ENCODE measurements at places on chromosomes 2 and 18.

DNA sequence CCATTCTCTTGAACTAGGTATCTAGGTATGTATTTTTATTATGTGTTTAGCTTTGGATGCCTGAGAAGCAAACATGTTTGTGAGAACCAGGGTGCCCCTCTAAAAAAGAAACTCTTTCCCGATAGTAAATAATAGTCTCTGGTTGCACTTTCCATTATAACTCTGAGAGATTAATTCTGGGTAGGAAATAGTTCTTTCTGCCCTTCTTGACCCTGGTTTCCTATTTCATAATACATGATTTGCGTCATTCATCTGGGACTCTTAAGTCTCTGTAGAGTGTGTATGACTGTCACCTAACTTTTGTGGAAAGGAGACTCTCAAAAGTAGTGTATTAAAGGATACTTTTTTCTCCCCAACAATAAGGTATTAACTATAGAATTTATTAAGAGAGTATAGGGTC, 31.5 kb downstream of the ACSL3 start:
- no peak for DNase-seq

DNA sequence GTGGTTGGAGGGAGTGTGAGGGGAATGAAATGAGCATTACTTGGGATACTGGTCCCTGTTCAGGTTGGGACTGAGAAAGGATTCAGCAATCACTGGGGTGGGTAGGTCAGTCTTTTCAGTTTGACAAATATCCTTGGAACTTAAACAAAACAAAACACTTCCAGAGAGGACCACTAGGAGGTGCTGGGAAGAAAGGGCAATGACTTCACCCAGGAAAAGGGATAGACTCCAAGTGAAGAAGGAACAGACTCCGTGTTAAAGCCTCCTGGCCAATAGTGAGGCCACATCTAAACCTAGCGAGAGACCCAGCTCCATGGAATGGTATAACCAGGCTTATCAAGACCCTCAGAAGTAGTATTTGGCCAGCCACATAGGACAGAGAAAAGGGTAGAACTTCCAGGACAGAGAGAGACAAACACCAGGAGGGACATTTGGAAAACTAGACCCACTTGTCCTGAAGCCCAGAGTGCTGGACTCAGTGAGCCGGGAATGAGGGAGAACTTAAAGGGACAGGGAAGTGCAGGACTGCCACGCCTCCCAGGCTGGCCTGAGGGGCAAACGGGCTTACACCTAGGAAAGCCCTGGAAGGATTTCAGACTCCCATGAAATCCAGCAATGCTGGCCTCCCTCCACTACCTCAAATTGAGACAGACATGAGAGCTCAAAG, 19.6 kb upstream of the KCNG3 start:
- peak; percentile 78 for DNase-seq

DNA sequence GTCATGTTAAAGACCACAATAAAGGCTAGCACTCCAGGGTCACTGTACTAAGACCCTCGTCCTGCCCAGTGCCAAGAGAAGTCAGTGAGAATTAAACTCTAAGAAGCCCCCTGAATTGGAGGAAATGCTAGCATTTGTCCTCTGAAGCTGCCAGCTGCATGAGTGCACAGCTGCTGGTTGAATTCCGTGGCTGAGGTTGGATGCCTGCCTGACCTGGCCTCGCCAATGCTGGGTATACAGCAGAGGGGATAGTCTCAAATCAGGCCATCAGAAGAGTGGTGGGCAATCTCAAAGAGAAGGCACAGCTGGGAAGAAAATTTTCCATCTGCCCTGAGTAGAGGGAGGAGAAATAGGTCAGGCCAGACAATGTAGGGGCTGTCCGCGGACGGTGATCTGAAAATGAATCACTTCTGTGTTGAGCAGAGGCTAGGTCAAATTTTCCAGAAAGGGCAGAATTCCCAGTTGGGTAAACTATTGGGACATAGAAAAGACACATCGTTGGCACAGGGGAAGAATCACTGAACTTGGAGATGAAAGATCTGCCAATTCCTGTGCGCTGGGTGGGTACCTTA, 110.5 kb upstream of the AGAP1 start:
- DNase-seq: no peak

- no peak for DNase-seq
Measured at GRCh38 chr18:417495-417894, 83.0 kb downstream of the COLEC12 start.

GRCh38 chr18:22213333-22213973, 44.1 kb downstream of the GATA6 start:
- DNase-seq: no peak

GRCh38 chr2:168244318-168244717, 3.1 kb downstream of the STK39 start:
- peak; percentile 35 for DNase-seq

- no peak for DNase-seq
Measured at GRCh38 chr2:122764014-122764413, 1008.6 kb downstream of the TSN start.

GRCh38 chr18:13530879-13531387, 195.4 kb downstream of the FAM210A start:
- peak; percentile 47 for DNase-seq

- no peak for DNase-seq
Measured at GRCh38 chr18:80245781-80246444, 1.4 kb downstream of the PARD6G start.

GRCh38 chr2:239789711-239790110, 235.4 kb downstream of the NDUFA10 start:
- no peak for DNase-seq

DNA sequence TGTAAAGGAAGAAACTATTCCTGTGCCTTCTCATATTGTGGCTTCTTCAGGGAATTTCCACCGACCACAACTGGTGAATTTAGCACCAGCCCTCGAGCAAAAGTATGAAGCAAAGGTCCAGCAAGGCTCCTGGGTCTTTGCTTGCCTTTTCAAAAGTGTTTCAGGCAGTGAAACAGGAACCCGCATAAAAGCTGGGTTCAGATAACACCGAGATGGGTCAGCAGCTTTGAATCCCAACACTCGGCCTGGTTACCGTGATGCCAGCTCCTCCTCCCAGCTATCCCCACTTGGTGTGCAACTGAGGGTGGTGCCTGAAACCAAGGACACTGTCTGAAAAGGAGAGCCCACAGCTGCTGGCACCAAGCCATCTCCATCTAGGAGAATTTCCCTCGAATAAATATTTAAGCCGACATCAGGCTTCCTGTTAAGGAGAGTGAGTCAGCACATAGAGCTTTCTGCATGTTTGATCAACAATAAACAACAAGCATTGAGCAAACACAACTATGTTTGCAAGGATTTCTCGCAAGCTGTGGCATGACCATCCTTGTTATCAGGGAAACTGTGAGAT, 69.5 kb downstream of the ANTXR1 start:
- DNase-seq: peak; percentile 95

DNA sequence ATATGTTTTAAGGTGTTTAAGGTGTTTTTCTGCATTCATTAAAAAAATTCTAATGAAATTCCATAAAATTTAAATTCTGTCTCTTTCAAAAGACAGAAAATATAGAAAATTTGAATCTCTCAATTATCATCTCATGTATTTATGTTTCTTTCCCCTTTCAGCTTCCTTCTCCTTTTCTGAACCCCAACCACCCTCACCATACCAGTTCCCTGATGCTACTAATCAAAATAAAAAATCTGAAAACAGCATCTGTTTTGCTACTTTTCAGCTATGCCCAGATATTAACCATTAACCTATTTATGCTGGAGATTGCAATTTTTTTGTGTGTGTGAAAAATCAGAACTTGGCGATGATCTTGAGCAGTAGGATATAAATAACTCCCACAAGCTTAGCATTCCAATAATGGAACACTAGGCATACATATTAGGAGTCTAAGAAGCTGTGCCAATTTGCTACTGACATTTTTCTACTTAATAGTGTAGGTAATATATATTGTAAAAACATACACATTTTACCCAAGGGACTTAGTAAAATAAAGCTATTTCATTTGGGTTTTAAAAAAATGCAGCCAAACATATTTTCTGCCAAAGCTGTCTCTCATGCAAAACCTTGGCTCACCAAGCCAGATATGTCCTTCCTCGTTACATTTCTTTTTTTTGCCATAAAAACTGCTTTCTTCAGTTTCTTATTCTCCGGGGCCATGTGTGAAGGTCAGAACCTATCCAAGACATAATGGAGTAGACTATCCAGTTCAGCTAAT, 32.6 kb upstream of the AGPS start:
- no peak for DNase-seq

DNA sequence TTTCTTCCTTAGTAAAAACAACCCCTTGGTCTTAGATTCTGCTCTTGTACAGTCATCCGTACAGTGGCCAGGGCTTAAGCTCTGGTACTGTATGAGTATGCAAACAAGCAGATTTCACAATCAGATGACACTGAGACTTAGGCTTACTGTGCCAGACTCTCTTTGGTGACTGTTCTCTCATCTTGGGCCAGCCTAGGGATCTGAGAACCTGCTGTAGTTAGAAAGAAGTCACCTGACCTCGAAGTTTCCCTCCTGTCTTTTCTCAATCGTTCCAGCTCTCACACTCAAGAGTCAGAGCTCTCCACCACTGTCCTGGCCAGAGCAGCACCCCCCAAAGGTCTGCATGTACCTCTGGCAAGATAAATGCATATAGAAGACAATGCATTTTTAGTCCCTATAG, 63.2 kb downstream of the ZEB2 start:
- DNase-seq: peak; percentile 59

DNA sequence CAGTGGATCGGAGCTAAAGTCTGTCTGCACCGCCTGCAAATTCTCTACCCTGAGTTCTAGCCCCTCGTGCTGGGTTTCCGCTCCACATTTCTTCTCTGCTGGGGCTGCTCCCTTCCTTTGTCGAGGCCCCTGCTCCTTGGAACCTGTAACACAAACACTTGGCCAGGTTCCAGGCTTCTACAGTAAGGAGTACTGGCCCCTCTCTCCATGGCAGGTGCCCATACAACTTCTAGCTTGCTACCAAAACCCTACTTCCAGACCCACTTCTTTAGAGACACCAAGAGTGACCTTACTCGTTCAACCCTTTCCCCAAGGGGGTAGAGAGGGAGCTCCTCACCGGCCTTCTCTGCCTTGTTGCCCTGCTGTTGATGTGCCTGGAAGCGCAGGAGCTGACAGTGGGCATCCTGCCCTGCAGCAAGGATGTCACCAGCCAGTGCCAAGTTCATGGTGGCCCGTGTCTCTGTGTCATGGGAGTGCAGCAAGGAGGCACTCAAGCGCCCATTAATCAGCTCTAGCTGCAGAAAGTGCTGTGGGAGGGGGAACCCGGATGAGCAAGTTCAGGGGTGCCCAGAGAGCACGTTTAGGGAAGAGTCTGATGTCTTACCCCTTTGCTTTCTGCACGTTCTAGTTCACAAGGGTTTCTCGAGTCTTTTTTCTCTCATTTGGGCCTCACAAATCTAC, 1.1 kb downstream of the PREB start:
- DNase-seq: no peak

DNA sequence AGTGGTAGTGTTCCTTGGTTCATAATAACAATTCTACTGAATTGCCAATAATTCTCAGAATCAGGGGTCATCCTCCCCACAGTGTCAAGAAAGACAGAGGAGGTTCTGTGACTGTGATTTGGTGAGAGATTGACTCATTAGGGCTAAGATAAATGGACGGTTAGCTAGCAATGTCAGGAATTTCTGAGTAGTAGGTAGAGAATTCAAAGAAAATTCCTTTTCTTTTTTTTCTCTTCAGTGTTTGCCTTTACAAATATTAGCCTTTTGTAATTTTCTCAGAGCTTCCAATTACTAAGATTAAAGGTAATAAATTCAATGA, 16.8 kb upstream of the CRIM1 start:
- DNase-seq: peak; percentile 79

GRCh38 chr2:137031731-137032130, 266.4 kb downstream of the THSD7B start:
- no peak for DNase-seq

DNA sequence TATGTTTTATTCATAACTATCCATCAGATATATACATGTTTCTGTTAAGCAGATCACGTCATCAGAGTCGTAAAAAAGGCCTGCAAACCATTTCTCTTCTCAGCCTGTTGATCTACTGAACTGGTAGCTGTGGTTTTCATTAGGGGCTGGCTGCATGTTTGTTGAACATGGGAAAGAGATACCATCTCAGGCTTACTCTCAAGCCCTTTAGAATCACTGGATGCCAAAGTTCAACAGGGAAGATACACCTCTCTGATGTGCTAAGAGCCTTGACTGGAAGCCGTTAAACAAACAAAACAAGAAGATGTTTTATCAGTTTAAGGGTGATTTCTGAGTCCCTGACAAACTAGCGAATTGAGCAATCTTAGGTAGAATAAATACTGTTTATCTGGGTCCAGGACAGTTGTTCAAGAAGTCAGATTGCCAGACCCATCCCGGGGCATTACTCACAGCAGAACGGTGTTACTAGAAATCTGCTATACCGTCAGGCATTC, 94.5 kb upstream of the LMAN1 start:
- no peak for DNase-seq

- DNase-seq: no peak
Measured at GRCh38 chr2:101619191-101619591, 78.3 kb upstream of the MAP4K4 start.

GRCh38 chr2:164879901-164880535, 38.4 kb upstream of the COBLL1 start:
- no peak for DNase-seq

DNA sequence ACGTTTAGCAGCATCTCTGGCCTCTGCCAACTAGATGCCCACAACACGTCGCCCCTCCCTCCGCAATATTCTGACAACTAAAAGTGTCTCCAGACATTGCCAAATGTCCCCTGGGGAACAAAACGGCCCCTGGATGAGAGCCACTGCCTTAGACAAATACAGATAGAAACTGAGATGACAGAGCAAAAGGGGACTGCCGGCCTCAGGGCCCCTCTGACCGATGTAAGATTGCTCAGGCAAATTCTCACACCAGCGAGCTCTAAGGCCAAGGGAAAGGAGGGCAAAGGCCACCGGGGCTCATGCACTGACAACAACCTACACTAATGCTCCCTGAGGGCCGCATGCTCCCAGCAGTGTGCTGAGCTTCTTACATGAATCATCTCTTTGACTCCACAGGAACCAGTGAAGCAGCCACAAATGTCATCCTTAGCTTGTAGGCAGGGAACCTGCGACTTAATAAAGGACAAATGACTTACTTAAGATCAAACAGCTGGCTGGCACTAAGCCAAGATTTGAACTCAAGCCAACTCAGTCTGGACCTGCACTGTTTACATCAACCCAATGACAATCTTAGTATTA, 228.5 kb downstream of the TTC32 start:
- peak; percentile 65 for DNase-seq

DNA sequence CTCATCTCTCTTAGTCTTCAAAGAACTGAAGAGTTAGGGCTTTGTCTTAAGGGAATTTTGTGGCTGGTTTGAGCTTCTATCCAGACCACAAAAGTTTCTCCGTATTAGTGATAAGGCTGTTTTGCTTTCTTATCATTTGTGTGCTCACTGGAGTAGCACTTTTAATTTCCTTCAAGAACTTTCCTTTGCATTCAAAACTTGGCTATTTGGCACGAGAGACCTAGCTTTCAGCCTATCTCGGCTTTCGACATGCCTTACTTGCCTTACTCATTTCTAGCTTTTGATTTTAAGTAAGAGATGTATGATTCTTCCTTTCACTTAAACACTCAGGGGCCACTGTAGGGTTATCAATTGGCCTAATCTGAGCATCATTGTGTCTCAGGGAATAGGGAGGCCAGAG, 29.9 kb downstream of the HDHD2 start:
- DNase-seq: no peak
